Lung (tissue), 17 donors: ENCODE measurements at places on chromosomes 5 and 9. TPM values are rescaled to one million over a fixed set of nuclear protein-coding genes. Genes with fewer than 3 reads are reported as not detected.

- no peak overlapping the region for H3K27ac ChIP-seq
- DNase-seq, result no peak
- H3K4me3 ChIP-seq, result no peak overlapping the region
Observed at GRCh38 chr9:121633119-121633714, 18.2 kb upstream of the DAB2IP start.

DNA sequence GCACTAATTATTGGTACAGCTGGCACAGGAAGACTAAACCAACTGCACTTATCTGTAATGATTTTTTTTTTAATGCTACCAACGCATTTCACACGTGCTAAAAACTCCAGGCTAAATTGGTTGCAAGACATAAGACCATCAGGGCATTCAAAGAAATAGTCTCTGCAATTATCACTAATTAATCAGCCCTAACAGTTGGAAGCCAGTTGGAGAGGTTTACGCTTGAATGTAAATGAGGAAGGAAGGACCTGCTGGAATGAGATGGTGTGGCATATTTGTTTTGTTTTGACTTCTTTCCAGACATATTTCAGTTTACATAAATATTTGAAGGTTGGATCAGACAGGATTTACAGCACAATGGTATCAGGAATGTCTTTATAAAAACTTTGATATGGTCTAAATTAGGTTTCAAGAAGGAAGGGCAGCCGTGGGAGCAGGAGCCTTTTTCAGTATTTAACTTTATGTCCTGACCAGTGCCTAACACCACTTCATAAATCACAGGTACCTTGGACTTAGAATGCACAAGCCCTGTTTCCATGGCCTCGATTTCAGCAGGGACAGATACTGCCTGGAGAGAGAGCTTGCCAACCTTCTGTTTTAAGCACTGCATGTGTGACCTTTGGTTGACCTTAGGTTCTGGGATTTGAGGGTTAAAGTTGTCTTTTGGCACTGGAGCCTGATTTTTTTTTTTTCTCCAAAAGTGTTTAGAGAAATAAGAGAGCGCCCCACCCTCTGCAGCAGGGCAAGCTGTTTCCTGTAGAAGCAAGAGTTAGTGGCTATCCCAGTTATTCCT, 199.8 kb upstream of the MAP3K1 start:
- H3K36me3 ChIP-seq, result no peaks in the 10 kb centered on the region
- peak; percentile 94 for DNase-seq
- peaks cover 22% of the 10 kb centered on the region for H3K4me1 ChIP-seq
- H3K27me3 ChIP-seq, result no peaks in the 10 kb centered on the region
- no peak overlapping the region for H3K4me3 ChIP-seq
- no peak overlapping the region for H3K27ac ChIP-seq

The EIF4EBP3 gene
- 5.2 TPM for total RNA-seq

DNA sequence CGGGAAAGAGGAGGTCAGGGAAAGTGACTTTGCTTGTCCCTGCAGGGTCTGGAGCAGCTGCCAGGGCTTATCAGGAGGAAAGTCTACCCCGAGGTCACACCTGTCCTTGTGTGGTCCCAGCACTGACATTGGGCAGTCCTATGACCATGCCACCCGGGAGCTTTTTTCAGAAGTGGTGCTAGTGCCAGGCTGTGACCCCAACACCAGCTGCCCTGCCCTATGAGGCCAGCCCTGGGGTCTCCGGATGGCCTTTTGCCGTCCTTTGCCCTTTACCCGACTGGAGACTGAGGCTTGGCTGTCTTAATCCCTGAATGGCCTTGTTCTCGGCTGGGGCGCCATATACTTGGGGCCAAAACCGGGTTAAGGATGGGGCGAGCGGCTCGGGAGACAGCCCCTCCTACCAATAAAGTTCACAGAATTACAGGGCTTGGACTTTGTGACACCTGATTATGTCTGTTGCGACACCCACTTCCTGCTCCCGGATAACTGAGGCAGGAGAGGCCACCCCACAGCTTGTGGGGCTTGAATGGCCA, 22.2 kb upstream of the SLC9A3 start:
- no peak overlapping the region for H3K4me3 ChIP-seq
- DNase-seq, result no peak
- H3K27ac ChIP-seq, result no peak overlapping the region
- H3K36me3 ChIP-seq, result no peaks in the 10 kb centered on the region
- no peaks in the 10 kb centered on the region for H3K27me3 ChIP-seq
- no peaks in the 10 kb centered on the region for H3K4me1 ChIP-seq
